ENCODE measurements at places on chromosomes 11 and 22. TPM values are rescaled to one million over a fixed set of nuclear protein-coding genes. Genes with fewer than 3 reads are reported as not detected.

GRM5 gene
- total RNA-seq = 9.2 TPM

AGBL2 gene
- 3.2 TPM for total RNA-seq

OR52K1 gene
- not detected for total RNA-seq

GSTT2B gene
- 3.6 TPM for total RNA-seq

OR4C15 gene
- not detected for total RNA-seq

OR51F1 gene
- not detected for total RNA-seq

APOBEC3H gene
- not detected for total RNA-seq

GPR83 gene
- 0.07 TPM for total RNA-seq

NDUFV1 gene
- 233 TPM for total RNA-seq

CARD10 gene
- total RNA-seq = 49.2 TPM

PATE4 gene
- not detected for total RNA-seq

FLRT1 gene
- 0.10 TPM for total RNA-seq

OR6T1 gene
- not detected for total RNA-seq

C2CD2L gene
- 7.8 TPM for total RNA-seq

OR56A4 gene
- total RNA-seq = not detected

PDE3B gene
- 4.6 TPM for total RNA-seq

IGLL5 gene
- not detected for total RNA-seq

EMSY gene
- total RNA-seq = 30.0 TPM

MS4A15 gene
- not detected for total RNA-seq

C11orf87 gene
- total RNA-seq = not detected

NAT10 gene
- total RNA-seq = 74.7 TPM

SMC1B gene
- total RNA-seq = not detected
